ENCODE measurements at places on chromosomes 6 and 20.

DNA sequence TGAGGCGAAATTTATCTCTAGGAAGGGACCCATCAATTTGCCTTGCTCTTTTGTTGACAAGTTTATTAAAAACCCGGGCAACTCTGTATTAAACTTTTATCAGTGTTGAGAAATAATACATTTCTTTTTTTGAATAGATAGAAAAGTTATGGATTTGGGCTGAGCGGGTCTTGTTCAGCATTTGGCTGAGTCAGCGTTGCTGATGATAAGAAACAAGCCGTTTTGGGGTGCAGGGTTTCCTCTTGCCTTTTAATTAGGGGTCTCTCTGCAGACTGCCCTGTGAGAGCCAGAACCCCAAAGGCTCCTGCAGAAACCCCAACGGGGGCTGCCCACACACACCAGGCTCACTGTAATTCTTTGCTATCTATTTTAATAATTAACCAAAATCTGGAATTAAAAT is 82.1 kb upstream of the SLCO4A1 start:
- DNase-seq, result no peak

- no peak for DNase-seq
Measured at GRCh38 chr20:41408986-41409385, 42.4 kb upstream of the EMILIN3 start.

DNA sequence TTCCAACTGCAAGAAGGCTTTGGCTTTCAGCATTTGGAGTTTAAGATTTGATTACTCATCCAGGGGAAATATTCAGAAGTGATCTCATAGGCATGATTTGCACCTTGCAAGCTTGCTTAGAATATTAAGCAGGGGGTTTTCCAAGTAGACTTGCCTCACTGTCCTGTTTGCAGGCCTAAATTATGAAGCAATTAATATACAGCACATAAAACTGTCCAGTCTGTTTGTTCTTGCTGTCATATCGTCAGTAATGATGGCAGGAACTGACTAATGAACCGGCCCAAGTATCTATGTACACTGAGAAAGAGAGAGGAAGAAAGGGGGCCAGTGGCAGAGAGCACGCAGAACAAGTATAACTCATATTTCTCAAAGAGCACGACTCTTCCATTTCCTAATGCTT is 212.5 kb upstream of the SUPT3H start:
- no peak for DNase-seq

GRCh38 chr6:143545165-143545564 is 33.6 kb upstream of the FUCA2 start:
- no peak for DNase-seq

GRCh38 chr20:10927011-10927583 is 253.3 kb upstream of the JAG1 start:
- no peak for DNase-seq

GRCh38 chr6:13178107-13178506 is 150.2 kb downstream of the TBC1D7 start:
- DNase-seq, result no peak

- no peak for DNase-seq
Measured at GRCh38 chr20:47382746-47383415, 26.4 kb upstream of the ZMYND8 start.

DNA sequence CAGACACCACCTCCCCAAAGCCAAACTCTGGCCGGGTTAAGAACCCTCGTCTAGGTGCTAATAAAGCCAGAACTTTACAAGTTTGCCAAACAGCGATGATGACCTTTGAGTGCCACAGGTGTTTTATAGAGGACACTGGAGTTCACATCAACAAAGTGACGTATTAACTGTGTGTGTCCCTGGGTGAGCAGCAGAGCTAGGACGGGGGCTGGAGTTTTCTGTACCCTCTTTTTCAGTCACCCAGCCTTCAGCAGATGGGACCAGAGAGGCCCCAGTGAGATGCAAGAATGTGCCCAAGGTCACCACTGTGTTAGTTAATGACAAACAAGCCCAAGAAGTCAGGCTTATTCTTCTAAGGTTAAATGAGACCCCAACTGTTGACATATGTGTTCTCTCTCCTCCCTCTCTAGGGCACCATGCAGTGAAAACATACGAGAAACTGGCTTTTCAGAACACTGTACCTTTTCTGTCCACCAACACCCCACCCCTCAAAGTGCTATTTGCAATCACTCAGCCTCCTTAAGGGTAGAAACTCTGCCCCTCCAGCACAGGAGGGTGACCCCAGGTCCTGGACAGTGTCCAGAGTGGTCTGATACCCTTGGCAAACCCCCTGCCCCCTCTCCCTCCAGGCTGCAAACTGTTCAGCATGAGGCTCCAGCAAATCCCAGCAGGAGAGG is 5.2 kb downstream of the SDC4 start:
- DNase-seq, result no peak

- no peak for DNase-seq
Measured at GRCh38 chr20:49568278-49569151, 578 bp upstream of the PTGIS start.

GRCh38 chr20:57660922-57661745 is 40.9 kb upstream of the ZBP1 start:
- no peak for DNase-seq

Data from stimulated activated CD4-positive, alpha-beta T cell treated with anti-CD3 and anti-CD28 coated beads, TNF-alpha, amount 100 ng/mL, for 48 hours (primary cell).